ENCODE measurements at places on chromosomes 2 and 18.

- DNase-seq: no peak
Observed at GRCh38 chr2:106963156-106963555, 77.2 kb upstream of the ST6GAL2 start.

DNA sequence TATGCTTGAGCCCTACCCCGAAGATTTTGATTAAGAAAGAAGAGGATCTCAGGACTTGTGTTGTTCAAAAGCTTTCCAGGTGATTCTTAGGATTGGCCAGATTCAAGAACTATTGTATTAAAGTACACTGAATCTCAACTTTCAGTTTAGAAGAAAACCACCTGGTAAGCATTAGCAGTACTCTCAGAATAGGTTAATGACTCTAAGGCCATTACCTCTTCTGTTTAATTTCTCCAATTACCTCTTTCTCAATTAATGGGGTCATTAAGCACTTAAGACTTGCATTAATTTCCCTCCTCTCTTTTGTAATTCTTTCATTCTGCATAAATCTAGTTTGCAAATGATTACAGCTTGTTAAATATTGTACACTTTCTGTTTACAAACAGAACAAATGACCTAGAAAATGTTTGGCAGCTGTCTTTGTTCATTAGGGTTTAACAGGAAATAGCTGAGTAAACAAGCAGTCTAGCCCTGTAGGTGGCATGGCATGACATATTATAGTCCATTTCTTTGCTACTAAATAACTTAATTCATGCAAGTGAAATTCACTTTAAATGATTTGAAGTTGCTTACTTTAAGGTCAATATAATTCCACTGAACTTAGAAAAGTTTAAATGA, 20.4 kb upstream of the TDRD15 start:
- no peak for DNase-seq

DNA sequence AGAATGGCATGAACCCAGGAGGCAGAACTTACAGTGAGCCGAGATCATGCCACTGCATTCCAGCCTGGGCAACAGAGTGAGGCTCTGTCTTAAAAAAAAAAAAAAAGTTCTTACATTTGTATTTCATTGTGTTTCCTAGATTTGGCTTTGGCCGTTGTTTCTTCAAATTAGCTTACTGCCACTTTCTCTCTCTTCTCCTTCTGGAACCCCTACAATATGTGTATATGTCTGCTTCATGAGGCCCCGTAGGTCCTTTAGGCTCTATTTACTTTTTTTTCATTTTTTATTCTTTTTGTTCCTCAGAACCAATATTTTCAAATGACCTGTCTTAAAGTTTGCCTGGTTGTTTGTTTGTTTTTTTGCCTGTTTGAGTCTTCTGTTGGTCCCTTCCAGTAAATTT, 41.2 kb downstream of the RMDN2 start:
- DNase-seq: no peak

DNA sequence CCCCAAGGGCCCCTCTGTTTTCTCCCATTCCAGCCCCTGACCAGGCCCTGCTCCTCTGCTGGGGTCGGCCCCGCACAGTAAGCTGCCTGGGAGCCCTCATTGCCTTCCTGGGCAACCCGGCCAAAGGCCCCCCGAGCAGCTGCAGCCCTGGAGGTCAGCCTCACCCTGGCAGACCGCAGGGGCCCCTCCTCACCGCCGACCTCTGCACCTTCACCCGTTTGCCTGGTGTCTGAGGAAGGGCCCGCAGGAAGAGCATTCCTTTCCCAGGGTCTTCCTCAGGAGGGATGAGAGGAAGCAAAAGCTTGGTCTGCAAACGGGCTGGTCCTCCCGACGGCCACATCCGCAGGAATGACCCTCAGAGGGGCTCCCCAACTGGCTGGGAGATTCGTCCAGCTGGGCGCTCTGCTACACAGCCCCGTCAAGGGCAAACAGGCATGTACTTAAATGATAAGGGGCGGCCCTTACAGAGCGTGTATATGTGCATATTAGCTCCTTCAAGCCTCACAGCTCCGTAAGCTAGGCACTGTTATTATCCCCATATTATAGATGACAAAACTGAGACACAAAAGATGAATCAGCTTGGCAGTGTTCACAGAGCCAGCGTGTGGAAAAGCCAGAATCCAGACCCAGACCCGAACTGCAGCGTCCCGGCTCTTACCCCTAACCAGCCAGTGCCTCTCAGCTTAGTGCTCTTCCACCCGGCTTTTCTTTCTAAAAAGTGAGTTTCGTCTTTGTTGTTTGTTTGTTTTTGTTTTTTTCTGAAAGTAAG, 52.8 kb downstream of the SLC4A1AP start:
- DNase-seq: no peak

DNA sequence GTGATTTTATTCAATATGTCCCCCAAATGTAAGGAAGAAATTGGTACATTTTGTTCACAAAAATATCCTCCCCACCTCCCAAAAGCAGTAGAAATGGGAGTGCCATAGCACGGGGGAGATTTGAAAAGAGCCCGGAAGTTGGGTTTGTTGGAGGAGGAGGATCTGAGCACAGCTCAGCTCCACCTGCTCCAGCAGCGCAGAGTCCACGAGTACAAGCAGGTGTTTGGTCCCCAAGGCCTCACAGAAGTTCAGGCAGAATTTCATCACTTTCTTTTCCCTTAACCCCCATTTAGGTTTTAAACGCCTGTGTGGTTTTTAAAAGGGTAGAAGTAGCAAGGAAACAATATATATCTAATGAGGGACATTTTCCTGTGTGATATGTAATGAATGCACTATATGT, 56.0 kb downstream of the TRAPPC12 start:
- DNase-seq: no peak

DNA sequence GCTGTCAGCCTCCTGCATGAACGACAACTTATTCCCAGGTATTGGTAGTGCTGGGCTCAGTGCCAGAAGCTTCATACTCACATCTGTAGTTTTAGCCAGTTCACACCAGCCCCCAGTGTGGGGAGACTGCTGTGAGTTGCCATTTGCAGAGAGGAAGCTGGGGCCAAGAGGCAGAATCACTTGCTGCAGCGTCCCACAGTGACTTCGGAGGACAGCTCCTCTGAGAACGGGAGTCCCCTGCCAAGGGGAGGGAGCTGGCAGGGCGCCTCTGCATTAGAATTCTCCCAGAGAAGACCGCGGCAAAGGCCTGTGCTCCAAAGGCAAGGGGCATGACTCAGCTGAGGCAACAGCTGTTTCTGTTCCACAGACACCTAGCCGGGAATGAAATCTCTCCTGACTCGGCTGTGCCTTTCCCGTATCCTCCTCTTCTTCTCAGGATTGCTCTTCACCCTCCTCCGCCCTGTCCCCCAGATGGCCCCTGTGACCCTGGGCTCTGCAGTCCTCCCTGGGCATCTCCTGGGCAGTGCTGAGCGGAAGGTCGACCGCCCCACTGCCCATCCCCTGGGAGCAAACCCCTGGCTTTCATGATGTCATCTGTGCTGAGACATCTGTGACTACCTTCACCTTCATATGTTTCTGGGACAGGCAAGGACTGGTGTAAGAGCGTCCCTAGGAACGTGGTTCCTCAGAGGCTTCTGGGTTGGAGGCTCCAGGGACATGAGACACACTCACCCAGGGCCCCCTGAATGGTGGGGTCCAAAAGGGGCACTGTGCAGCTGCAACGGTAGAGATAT, 18.0 kb downstream of the MAL start:
- DNase-seq: no peak

- no peak for DNase-seq
Observed at GRCh38 chr18:5107988-5108387, 89.1 kb downstream of the AKAIN1 start.

GRCh38 chr2:152730591-152731333, 12.3 kb downstream of the ARL6IP6 start:
- DNase-seq: no peak

DNA sequence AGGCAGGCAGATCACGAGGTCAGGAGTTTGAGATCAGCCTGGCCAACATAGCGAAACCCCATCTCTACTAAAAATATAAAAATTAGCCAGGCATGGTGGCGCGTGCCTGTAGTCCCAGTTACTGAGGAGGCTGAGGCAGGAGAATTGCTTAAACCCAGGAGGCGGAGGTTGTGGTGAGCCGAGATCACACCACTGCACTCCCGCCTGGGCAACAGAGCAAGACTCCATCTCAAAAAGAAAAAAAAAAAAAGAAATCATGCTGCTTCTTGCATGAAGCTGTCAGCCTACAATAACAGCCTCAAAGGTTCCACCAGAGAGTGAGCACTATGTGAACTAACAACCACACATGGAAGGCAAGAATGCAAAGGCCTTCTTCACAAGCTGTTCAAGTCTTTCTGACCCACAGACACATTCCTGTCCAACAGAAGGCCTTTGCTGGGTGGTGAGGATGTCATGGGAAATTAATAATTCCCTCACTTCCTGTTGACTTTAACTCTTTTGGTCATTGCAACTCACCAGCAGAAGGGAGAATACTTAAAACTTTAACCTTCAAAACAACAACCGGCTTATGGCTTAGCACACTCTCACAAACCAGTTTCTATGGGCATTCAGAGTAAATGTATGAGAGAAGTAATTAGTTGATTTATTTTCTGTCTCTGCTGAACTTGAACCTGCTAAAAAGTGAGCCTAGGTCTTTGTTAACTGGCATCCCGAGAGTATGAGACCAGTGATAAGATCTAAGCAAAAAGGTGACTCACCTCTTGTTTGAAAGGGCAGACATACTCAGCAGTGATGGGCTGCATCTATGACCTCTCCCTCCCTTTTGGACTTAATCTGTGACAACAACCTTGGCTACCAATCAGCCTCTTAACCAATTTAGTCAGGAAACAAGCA, 11.8 kb downstream of the PLEKHM3 start:
- no peak for DNase-seq

GRCh38 chr2:10930721-10931516, 19.2 kb downstream of the KCNF1 start:
- no peak for DNase-seq

DNA sequence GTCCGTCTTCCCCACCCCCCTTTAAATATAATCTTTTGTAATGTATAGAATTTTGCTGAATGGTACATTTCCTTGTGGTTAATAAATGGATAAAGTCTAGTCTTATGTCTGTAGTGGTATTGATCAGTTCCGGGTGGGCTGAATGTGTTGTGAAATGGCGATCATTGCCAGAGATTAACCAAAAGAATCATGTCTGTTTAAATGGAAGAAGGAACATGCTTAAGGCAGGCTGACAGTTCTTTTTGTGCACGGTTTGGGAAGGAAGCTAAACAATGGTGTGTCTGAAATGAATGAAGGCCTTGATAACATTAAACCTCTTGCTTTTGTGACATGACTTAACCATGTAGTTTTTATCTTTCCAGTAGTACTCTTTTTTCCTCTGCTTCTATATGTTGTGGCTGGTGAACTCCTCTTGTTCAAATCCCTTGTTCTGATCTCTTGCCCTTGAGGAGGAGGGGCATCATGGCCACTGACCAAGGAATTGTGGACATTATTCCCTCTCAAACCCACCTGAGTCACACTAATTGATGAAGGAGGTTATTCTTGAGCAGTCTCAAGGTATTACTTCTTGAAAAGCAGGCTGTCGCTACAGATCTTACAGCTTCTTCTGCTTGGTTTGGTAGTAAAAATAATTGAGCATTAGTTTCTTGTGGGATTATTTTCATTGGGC, 1.7 kb downstream of the ACVR2A start:
- no peak for DNase-seq

GRCh38 chr2:122710049-122710448, 954.6 kb downstream of the TSN start:
- DNase-seq: no peak

GRCh38 chr2:163248376-163249253, 410.0 kb upstream of the KCNH7 start:
- DNase-seq: no peak

DNA sequence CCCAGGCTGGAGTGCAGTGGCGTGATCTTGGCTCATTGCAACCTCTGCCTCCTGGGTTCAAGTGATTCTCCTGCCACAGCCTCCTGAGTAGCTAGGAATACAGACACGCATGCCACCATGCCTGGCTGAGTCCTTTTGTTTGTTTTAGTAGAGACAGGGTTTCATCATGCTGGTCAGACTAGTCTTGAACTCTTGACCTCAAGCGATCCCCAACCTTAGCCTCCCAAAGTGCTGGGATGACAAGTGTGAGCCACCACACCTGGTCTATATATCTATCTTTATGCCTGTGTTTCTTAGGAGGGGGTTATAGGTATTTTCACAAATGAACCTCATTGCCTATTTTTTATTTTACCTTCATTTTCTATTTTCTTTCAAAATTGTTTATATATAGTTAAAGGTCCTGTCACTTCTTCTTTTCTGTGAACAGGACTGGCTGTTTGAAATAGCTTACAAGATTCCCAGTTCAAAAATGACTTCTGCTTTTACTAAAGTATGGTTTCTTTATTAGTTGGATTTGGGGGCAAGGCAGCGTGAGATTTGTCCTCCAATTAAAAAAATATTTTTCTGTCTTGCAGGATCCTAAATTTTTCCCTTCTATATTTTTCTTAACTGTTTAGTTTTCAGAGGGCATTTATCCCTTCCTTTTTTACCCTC, 16.4 kb upstream of the MARCHF7 start:
- no peak for DNase-seq

DNA sequence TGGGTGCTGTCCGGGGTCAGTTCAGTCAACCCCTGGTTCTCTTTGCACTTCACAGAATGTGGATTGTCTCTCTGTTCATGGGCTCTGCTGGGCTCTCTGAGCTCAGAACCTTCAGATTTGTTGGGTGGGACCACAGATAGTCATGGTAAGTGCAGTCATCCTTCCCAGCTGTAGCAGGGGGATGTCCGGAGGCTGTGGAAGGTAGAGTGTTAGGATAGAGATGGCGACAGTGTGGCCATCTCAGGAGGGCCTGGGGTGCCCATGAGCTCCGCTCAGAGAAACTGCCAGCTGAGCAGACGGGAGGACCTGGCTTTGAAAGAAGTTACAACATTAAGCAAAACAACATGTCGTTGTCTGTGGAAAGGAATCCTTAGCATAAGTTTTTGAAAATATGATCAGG, 149.8 kb downstream of the FAM210A start:
- DNase-seq: no peak

DNA sequence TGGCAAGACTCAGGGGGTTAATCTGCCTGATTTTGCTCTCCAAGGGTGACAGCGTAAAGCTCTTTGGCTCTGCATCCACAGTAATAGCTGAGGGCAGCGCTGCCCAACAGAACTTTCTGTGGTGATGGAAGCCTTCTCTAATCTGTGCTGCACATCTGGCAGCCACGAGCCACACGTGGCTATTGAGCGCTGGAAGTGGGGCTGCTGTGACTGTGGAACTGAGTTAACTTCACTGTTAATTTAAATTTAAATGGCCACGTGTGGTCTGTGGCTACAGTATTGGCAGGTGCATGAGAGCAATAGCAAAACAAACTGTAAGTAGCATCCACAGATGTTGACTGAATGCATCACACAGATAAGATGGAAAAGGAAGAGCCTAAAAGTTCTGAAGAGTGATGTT, 47.3 kb upstream of the TMEM200C start:
- DNase-seq: no peak

- no peak for DNase-seq
Observed at GRCh38 chr2:86107031-86107430, 996 bp downstream of the PTCD3 start.

GRCh38 chr2:208978946-208979345, 444.9 kb upstream of the MAP2 start:
- DNase-seq: no peak

- no peak for DNase-seq
Observed at GRCh38 chr2:113692698-113693428, 63.6 kb downstream of the SLC35F5 start.

GRCh38 chr2:88753833-88754584, 62.5 kb downstream of the RPIA start:
- DNase-seq: no peak

GRCh38 chr2:159409116-159409800, 122.8 kb upstream of the WDSUB1 start:
- DNase-seq: no peak

Measured in NCI-H1048 (cell line).